A172 (cell line): ENCODE measurements at places on chromosomes 11 and 22. TPM values are rescaled to one million over a fixed set of nuclear protein-coding genes. Genes with fewer than 3 reads are reported as not detected.

MUC5AC gene
- total RNA-seq, result not detected in 2 replicates

MIAT gene
- 1.9 and 2.2 TPM in 2 replicates for total RNA-seq

PNPLA3 gene
- 0.96 and 2.0 TPM in 2 replicates for total RNA-seq

KRTAP5-7 gene
- not detected in 2 replicates for total RNA-seq

MS4A7 gene
- not detected in 2 replicates for total RNA-seq

TNNI2 gene
- total RNA-seq, result not detected in 2 replicates

DLG2 gene
- 0.67 and 0.72 TPM in 2 replicates for total RNA-seq

MAJIN gene
- not detected in 2 replicates for total RNA-seq

TRAPPC4 gene
- total RNA-seq, result 57.9 and 83.5 TPM in 2 replicates
